CD14-positive monocyte (primary cell): ENCODE measurements at places on chromosomes 16 and 17. TPM values are rescaled to one million over a fixed set of nuclear protein-coding genes. Genes with fewer than 3 reads are reported as not detected.

DNA sequence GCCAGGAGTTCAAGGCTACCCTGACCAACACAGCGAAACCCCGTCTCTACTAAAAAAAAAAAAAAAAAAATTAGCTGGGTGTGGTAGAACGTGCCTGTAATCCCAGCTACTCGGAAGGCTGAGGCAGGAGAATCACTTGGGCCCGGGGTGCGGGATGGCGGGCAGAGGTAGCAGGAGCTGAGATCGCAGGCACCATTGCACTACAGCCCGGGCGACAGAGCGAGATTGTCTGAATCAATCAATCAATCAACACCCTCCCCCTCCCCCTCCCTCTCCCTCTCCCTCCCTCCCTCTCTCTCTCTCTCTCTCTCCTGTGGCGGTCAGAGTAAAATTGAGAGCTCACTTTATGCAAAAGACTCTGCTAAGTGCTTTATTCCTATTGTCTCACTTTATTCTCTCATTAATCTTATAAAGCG lies 1.2 kb downstream of the HSDL1 start:
- DNase-seq, result no peak

GRCh38 chr17:64058621-64059020 lies 38.2 kb upstream of the ICAM2 start:
- no peak for DNase-seq

GRCh38 chr17:18139949-18140348 lies 31.4 kb downstream of the MYO15A start:
- DNase-seq, result no peak

DNA sequence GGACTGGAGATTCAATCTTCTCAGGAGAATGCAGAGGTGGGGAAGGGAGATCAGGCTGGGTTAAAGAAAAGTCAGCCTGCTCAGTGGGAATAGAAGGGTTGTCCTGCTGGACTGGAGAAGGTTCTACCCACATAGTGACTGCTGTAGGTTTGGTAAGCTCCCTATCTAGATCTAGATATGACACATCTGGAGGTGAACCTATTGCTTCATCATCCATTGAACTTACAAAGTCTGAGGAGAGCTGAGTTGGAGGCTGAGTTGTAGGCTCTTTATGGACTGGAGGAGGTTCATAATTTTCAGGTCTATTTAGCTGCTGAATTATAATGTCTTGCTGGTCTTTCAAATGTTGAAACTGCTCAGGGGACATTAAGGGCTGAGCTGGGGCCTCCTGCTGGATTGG lies 46.0 kb upstream of the NF1 start:
- no peak for DNase-seq

ADAD2 gene
- not detected for polyA plus RNA-seq
